ENCODE measurements at places on chromosomes 5 and 9. TPM values are rescaled to one million over a fixed set of nuclear protein-coding genes. Genes with fewer than 3 reads are reported as not detected.

HAVCR2 gene
- 30.7 TPM for total RNA-seq

OSMR gene
- 85.6 TPM for total RNA-seq

KLHL9 gene
- 22.2 TPM for total RNA-seq

SPINK7 gene
- total RNA-seq: not detected

- no peak for DNase-seq
These were observed 54.3 kb downstream of the CHSY3 start for GRCh38 chr5:129958581-129958980.

GRCh38 chr9:113541019-113541900, 77.7 kb downstream of the RGS3 start:
- DNase-seq: no peak

- DNase-seq: no peak
These were observed 4.5 kb upstream of the HMCN2 start for GRCh38 chr9:130260816-130261765.

DNA sequence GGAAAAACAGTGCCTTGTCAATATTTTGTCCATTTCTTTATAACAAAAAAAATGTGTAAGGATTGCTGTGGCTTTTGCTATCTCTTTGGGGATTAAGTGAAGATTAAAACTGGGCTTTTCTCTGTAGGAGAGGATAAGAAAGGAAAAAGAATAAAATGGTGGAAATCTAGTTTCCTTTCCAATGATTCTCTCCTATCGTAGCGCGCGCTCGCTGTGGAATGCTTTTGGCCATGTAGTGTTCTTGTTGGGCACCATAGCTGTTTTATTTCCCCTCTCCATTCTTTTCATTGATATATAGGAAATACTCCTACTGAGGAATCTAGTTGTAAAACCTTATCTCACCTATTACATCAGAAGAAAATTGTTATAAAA, 1.5 kb downstream of the STXBP1 start:
- DNase-seq: no peak

DNA sequence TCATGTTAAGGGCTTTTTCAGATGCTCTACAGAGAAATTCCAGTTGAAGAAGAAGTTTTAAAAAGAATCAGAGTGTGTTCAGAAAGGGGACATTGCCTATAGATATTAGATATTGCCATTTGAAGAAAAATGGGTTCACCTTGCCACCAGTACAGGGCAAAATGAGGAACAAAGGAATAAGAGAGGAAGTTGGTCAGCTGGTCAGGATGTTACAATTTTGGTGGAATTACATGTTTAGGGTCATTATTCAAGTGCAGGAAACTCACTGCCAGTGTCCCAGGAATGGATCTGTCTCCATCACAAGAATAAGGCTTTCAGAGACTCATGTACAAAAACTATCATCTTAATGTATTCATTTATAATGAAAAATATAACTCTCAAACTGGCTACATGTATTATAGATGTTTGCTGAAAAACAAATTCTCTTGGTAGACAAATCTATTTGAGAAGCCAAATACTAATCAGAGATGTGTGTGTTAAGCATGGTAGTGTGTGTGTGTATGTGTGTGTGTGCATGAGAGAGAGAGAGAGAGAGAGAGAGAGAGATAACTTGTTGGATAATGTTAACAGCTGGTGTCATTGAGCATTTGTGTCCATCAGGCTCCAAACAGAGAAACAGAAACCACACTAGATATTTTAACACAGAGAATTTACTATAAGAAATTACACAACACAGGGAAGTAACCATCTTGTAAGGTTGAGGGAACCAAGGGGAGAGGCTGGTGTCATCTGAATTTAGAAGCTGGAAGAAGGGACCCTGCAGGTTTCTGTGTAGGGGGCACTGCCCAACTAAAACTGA, 5.0 kb upstream of the C1QTNF3 start:
- DNase-seq: no peak

- DNase-seq: no peak
These were observed 22.3 kb downstream of the TRIM7 start for GRCh38 chr5:181182651-181183050.

- no peak for DNase-seq
These were observed 243.8 kb downstream of the BNC2 start for GRCh38 chr9:16626577-16627130.

Data from upper lobe of right lung (tissue), 1 donor.